ENCODE measurements at places on chromosomes 11 and 22.

DNA sequence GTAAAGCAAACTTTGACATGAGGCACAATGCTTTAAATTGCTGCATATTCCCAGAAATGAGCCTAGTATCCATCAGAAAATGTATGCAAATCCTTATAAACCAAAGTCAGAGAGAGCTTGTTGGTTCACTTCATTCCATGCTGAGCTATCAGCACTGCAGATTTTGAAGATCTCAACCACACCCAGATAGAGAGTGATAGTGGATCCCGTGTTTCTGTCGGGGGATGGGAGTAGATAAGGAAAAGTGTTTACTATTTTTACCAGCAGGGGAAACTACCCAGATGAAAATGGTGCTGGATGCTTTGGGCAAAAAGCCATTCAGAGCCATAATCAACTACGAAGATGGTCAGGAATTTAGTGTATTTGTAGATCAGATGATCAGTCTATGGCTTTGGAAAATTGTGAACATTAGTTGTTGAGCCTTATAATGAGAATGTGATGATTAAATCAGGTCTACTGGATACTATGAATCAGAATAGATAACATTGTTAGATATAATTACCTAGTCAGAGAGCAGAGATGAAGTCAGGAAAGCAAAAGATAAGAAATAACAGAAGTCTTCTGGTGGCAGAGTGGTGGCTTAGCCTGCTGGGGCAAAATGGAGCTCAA lies 10.8 kb downstream of the OR51B6 start:
- DNase-seq: no peak

GRCh38 chr11:870127-870413 lies 27.4 kb downstream of the TSPAN4 start:
- no peak for DNase-seq

DNA sequence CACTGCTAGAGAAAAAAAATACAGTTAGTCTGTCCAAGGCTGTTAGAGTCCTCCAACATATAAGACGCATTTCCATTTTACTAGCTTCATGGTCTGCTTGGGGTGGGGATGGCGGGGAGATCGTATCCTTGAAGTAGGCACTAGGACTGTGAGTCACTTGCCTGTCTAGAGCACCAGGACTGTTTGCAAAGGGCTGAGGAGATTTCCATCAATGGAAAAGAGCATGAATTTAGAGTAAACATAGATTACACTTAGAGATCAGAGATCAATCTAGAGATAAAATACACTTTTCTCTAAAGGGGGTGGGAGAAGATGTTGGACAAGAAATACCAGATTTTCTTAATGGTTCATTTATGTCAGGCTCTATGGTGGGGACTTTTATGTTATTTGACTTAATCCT lies 1.7 kb upstream of the MS4A7 start:
- no peak for DNase-seq

GRCh38 chr22:30312053-30312452 lies 14.7 kb downstream of the TBC1D10A start:
- no peak for DNase-seq

GRCh38 chr11:2763984-2764383 lies 64.2 kb upstream of the KCNQ1OT1 start:
- DNase-seq: no peak

DNA sequence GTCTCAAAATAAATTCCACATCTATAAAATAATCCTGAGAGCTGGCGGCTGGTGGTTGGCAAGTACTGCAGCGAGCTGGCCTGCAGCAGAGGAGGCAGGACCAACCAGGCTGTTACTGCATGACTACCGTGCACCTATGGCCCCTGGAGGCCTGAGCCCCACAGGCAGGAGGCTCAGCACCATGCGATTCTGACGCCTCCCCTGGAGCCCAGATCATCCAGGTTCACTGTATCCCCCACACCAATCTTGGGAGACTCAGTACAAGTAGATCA lies 159.5 kb upstream of the NCAM1 start:
- DNase-seq: no peak

GRCh38 chr22:36818010-36818642 lies 1.3 kb upstream of the PVALB start:
- no peak for DNase-seq

GRCh38 chr11:67367761-67368227 lies 5.6 kb downstream of the CLCF1 start:
- DNase-seq: no peak

DNA sequence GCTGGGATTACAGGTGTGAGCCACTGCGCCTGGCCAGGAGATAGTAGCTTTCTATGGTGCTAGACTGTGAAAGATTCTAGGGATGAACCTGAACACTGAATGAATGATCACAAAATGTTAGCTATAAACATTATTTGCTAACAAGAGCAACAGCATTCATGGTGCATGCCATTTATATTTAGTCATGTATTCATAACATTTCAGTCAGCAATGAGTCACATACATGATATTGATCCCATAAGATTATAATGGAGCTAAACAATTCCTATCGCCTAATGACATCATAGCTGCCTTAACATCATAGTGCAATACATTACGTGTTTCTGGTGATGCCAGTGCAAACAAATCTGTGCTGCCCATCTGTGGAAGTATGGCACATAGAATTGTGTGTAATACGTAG lies 164.1 kb downstream of the ARHGAP42 start:
- no peak for DNase-seq

- no peak for DNase-seq
These were observed 7.8 kb upstream of the GRAMD4 start for GRCh38 chr22:46612341-46612903.

DNA sequence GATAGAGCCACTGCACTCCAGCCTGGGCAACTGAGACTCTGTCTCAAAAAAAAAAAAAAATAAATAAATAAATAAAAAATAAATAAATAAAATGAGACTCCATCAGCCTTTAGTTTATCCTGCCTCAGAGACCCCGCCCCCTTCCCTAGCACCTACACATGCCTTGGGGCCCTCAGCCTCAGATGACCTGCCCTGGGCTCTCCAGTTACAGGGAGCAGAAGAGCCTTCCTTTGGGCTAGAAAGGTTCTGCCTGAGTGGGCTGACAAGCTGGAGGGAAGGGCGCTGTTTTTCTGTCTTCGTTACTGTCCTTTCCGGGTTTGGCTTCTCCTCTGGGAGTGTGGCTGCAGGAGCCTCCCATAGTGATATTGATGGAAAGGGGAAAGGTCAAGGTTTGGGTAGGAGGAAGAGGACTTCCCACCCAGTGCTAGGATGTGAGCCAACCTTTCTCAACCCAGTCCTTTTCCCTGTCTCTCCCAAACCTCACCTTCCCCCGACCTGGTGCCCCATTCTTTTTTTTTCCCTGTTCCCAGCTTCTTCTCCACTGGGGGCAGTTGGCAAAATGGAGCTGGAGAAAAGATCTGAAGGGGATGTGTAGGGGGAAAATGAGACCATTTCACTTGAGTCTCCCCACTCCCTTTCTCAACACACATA lies 1.5 kb upstream of the SF3B2 start:
- no peak for DNase-seq

DNA sequence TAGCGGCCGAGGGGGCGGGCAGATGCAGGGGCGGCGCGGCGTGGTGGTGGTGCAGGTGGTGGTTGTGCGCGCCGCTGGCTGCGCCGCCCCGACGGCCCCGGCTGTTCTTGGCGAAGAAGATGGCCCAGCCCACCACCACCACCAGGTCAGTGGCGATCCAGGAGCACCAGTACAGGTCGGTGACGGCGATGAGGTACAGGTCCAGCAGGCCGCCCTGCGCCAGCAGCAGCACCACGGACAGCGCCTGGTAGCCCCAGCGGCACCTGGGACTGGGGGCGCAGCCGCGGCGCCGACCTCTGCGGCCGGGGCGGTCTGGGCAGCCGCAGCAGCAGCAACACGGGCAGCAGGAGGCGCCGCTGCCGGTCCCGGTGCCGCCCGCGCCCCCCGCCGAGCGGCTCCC lies 879 bp downstream of the TMEM121B start:
- no peak for DNase-seq

- DNase-seq: no peak
These were observed 3.9 kb downstream of the ENDOD1 start for GRCh38 chr11:95093548-95093947.

DNA sequence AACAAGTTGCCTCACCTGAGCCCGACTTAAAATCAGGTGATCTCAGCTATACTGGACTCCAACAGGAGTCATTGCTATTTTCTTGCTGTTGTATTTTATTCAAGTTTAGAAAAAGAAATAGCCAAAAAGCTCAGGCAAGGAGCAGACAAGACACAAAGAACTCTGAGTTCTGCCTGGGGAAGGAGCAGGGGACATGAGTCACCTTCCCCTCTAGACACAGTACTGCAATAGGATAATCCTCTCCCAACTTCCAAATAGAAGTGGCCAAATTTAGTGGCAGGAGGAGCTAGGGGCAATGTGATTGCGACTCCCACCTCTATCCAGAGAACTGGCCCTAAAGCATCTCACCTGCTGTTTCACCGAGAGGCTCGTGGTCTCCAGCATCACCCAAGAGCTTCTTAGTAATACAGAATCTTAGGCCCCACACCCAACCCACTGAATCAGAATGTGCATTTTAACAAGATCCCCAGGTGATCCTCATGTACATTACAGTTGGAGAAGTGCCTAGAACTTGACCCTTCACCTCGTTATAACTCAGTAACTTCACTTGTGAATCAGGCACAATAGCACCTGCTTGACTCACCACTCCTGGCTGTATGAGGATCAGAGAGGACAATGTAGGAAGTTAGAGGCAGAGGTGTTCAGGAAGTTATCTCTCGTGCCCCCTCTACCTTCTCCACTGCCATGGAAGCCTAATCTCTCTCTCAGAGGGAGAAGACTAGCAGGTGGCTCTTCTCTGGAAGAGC lies 56.8 kb upstream of the FBXO3 start:
- no peak for DNase-seq

- no peak for DNase-seq
These were observed 822 bp downstream of the RBX1 start for GRCh38 chr22:40951795-40952605.

- DNase-seq: no peak
These were observed 43.3 kb upstream of the SYT9 start for GRCh38 chr11:7208391-7208790.

GRCh38 chr22:40857309-40857855 lies 434 bp downstream of the XPNPEP3 start:
- no peak for DNase-seq

DNA sequence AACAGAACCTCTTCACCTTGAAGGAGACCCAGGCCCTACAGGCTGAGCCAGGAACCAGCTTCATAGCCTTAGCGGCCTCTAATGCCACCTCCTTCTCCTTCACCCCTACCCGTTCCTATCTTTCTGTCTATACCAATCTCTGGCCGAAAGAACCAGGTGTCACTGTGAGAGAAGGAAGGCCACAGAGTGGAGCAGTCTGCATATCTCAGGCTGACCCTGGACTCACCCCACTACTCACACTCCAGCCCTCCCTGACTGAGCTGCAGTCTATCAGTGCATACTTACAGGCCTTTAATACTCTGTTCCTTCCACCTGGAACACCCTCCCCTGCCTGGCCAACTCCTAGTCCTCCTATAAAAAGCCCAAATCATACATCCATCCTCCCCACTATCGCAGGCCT lies 32.7 kb downstream of the ARAP1 start:
- no peak for DNase-seq

GRCh38 chr11:77155556-77156130 lies 27.6 kb downstream of the MYO7A start:
- DNase-seq: no peak

GRCh38 chr22:46187862-46188261 lies 37.5 kb downstream of the PPARA start:
- DNase-seq: no peak

- DNase-seq: no peak
These were observed 644 bp downstream of the YPEL4 start for GRCh38 chr11:57648801-57649735.

DNA sequence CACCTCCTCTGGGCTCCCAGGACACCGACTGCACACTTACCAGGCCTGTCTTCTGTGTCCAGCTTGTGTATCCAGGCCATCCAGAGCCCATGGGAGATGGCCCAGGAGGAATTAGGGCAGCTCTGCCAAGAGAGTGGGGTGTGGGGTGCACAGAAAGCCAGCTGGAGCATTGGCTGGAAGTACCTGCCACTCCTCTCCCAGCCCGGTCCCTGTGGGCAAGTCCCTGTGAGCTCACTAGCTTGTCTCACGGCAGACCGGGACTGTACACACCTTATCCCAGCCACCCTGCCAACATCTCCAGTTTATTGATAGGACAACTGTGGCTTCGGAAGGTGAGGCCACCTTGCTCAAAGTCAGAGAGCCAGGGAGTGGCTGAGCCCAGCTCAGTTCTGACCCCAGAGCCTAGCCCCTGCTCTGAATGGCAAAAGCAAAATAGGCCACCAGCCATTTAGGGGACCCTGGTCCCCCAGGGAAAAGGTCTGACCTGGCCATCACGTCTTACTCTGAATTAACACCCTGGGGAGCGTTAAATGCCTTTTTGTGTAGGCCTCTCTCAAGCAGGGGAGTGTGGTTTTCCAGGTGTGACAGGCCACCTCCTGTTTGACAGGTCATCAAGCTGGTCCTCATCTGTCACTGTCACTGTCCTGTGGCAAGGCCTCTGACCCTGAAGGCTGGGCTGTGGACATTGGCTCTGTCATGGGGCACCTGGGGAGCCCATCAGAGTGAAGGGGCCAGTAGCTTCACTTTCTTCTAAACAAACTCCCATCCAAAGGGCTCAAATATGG lies 15.1 kb downstream of the UQCR10 start:
- DNase-seq: no peak

DNA sequence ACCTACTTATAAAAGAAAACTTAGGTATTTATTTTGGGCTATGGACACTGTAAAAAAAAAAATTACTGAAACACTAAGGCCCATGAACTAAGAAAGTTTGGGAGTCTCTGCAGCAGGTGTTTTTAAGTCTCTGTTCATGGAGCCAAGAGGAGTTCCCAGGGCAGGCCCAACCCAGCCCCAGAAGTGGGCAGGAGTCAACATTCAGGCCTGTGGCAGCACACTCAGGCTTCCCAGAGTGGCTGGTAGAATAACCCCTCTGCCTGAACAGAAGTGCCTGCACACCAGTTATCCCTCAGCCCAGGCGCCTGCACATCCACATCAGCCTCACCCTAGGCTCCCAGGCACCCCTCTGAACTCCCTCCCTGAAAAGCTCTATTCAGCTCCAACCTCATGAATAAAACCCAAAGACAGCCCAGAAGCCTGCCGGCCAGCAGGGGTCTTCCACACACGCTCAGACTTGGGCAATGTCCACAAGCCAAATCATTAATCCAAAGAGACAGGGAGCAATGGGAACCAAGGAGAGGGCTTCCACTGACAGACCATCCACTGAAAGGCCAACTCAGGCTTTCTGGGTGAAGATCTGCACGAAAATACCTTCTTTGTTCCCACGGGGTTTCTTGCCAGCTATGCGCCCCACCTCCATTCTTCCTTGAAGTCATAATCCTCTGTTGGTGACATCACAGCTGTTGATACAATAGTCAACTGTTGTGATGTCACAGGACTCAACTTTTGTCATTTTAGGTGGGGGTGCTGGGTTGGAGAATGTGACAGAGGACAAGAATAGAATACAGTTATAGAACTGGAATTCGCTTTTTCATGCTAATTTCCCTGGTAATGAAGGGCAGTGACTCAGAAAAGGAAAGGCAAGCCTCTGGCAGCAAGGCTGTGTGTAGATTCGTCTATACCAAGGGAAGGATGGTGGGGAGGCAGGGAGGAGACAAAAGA lies 83.7 kb downstream of the RPL27A start:
- no peak for DNase-seq

GRCh38 chr11:48036011-48036410 lies 55.7 kb downstream of the PTPRJ start:
- DNase-seq: no peak

Data from activated CD4-positive, CD25-positive, alpha-beta regulatory T cell treated with anti-CD3 and anti-CD28 coated beads, Interleukin-2, amount 50 U/mL, for 16 hours (primary cell).